ENCODE measurements at places on chromosomes 2 and 18. TPM values are rescaled to one million over a fixed set of nuclear protein-coding genes. Genes with fewer than 3 reads are reported as not detected.
A peak's percentile ranks its signal among the peaks of the same experiment; 100 is the strongest.

DNA sequence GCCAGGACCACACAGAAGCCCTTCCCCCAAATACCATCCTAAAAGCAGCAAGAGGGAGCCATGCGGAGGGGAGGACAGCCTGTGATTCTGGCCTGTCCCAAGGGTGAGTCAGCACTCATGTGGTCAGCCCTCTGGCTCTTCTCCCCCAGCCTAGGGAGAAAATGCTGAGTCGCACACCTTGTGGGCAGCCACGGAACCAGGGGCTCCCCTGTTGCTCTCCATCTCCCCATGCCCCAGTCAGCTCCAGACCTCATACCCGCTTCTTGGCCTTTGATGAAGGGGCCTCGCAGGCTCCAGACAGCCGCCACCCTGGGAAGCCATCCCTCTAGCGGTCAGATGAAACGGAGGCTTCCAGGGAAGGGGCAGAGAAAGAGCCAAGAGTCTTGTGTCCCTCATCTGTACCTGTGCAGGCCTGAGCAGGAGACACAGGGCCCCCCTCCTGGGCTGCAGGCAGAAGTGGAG, 181.3 kb upstream of the SIX2 start:
- no peak for DNase-seq

Gene CAVIN2
- 9.9 TPM for total RNA-seq

- no peak for DNase-seq
These were observed 543.8 kb downstream of the ERBB4 start for GRCh38 chr2:211994806-211995205.

Gene CYS1
- total RNA-seq = not detected

DNA sequence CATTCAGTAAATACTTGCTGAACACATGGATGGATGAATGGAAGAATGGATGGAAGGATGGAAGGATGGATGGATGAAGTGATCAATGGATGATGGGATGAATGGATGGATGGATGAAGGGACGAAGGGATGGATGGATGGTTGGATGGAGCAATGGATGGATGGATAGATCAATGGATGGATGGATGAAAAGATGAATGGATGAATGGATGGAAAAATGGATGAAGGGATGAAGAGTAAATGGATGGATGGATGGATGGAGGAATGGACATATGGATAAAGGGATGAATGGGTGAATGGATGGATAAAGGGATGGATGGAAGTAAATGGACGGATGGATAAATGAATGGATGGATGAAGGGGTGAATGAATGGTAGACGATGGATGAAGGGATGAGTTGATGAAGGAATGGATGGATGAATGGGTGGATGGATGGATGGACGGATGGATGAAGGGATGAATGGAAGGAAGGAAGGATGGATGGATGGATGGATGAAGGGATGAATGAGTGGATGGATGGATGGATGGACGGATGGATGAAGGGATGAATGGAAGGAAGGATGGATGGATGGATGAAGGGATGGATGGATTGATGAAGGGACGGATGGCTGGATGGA, 13.9 kb upstream of the ID2 start:
- no peak for DNase-seq

Gene DSG3
- total RNA-seq = not detected

DNA sequence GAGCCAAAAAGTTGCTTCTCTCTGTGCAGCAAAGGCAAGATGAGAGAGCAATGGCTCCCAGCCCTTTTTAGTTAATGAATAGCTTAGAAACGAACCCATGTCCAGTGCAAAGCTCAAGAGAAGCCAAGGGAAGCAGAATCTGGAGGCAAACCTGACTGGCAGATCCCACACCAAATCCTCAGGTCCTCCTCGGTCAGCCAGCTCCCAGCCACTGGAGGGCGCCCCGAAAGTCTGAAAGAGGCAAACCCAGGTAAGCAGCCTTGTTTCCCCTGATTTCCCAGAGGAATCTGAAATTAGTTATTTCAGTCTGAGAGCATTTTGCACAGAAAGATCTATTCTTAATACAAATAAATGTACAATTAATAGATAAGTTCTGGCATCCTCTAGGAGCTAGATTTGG, 71.3 kb upstream of the PID1 start:
- DNase-seq = no peak

Gene PXDN
- 3.7 TPM for total RNA-seq

DNA sequence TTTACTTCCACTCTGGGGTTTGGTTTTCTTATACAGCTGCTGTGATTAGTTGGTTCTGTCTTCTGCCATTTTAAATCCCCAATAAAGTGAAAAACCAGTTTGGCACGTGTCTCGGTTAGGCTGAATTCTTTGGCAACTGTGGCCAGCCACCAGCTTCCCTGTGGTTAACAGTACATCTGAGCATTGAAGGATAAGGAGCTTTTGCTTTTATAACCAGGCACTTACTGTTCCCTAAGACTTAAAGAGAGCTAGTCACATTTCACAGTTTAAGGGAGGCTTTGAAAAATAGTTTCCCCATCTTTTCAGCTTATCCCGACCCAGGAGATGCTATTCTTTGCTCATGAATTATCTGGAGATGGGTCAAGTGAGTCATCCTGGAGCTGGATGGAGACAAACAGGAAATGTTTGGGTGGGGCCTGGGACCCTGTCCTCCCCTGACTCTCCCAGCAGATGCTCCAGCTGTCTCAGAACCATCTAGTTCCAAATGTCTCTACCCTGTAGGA, 57.3 kb upstream of the EML6 start:
- no peak for DNase-seq

- DNase-seq = peak; percentile 57
These were observed 12.5 kb downstream of the ITM2C start for GRCh38 chr2:230877116-230877758.

- DNase-seq = no peak
These were observed 103.4 kb downstream of the TSN start for GRCh38 chr2:121858847-121859246.

DNA sequence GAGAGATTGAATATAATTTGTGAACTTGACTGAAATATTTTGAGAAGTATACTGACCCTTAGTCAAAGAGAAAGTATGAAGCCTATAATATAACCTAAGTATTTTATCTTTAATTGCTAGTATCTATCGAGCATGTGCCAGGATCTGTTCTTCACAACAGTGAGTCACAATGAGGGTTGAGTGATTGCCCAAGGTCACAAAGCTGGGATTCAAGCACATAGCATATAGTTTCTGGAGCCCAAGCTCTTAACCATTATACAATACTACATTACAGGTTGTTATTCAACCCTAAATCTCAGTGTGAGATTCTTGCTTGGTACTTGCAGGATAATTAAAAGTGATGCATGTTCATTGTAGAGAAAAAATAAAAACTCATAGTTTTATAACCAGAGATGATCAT, 97.2 kb downstream of the RAB3GAP1 start:
- no peak for DNase-seq

- DNase-seq = no peak
These were observed 16.1 kb upstream of the STAT4 start for GRCh38 chr2:191166756-191167445.

- DNase-seq = no peak
These were observed 897.6 kb downstream of the BCL11A start for GRCh38 chr2:59655809-59656208.

- no peak for DNase-seq
These were observed 22.1 kb upstream of the ASB1 start for GRCh38 chr2:238404406-238405216.

Gene CROCC2
- total RNA-seq = not detected

Gene SLC9A2
- not detected for total RNA-seq

DNA sequence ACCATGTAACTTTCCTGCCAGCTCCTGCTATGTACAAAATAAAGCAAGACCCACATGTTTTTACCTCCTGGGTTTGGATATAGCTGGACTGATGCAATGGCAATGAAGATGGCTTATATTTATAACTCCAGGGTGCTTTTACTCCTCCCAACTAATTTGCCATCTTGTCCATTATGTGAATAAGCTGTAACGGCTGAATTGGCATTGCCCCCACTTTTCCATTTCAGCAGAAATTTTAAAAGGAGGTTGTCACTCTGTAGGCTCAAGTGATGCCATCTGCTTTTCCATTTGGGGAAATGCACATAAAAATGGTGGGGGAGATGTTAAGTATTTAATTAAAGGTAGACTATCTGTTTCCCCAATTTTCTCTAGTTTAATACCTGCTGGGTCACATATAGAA, 345.5 kb downstream of the ERBB4 start:
- no peak for DNase-seq

DNA sequence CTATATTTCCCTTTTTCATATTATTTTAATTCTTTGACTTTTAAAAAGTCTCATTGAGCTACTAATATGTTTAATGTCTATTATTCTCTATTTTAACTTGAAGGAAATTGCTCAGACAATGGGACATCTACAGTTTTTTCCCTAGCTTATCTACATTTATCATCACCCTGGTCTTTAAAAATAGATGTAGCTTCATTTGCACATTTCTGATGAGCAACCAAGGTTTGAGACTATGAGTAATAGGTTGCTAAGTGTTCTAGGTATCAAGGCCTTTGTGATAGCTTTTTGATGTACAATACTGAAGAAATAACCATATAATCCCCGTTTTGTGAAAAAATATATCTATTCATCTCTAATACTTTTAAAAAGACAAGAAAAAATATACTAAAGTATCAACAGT, 47.0 kb downstream of the STAT4 start:
- no peak for DNase-seq

Gene PLCL1
- 2.8 TPM for total RNA-seq

Gene FARSB
- 10.7 TPM for total RNA-seq

Measured in natural killer cell (primary cell).